Activated naive CD8-positive, alpha-beta T cell treated with anti-CD3 and anti-CD28 coated beads, Interleukin-2, amount 50 U/mL, for 24 hours (primary cell): ENCODE measurements at places on chromosomes 2 and 18.
A peak's percentile ranks its signal among the peaks of the same experiment; 100 is the strongest.

DNA sequence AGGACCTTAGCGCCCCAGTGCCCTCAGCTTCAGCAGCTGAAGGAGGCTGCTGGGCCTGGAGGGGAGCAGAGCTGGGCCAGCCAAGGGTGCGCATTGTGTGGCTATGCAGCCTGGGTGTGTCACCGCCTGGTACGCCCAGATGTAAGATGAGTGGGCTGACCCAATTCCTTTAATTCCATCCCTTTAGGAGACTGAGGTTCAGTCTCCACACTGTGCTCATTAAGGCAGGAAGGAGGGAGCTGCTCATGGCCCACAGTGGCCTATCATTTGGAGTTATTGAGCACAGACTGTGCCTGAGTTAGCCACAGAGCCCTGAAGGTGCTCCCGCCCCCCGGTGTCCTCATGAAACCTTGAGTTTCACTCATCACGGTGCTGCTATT lies 194.1 kb upstream of the GLI2 start:
- H3K4me1 ChIP-seq = peaks cover 2% of the 10 kb centered on the region
- no peak for DNase-seq
- H3K4me3 ChIP-seq = no peak overlapping the region
- peaks cover 3% of the 10 kb centered on the region for H3K27me3 ChIP-seq
- H3K36me3 ChIP-seq = no peaks in the 10 kb centered on the region
- H3K27ac ChIP-seq = no peak overlapping the region

- DNase-seq = no peak
- H3K27me3 ChIP-seq = no peaks in the 10 kb centered on the region
- H3K36me3 ChIP-seq = no peaks in the 10 kb centered on the region
- no peak overlapping the region for H3K4me3 ChIP-seq
Measured at GRCh38 chr2:134014196-134014960, 239.5 kb upstream of the MGAT5 start.

- no peak overlapping the region for H3K27ac ChIP-seq
- DNase-seq = no peak
- H3K36me3 ChIP-seq = no peaks in the 10 kb centered on the region
- H3K4me3 ChIP-seq = no peak overlapping the region
- no peaks in the 10 kb centered on the region for H3K27me3 ChIP-seq
Measured at GRCh38 chr2:22795287-22795866, 589.6 kb upstream of the KLHL29 start.

- H3K4me1 ChIP-seq = no peaks in the 10 kb centered on the region
- no peak overlapping the region for H3K27ac ChIP-seq
- H3K4me3 ChIP-seq = no peak overlapping the region
- DNase-seq = no peak
- H3K27me3 ChIP-seq = peaks cover 4% of the 10 kb centered on the region
- H3K36me3 ChIP-seq = no peaks in the 10 kb centered on the region
Measured at GRCh38 chr18:10371165-10371564, 83.3 kb upstream of the APCDD1 start.

DNA sequence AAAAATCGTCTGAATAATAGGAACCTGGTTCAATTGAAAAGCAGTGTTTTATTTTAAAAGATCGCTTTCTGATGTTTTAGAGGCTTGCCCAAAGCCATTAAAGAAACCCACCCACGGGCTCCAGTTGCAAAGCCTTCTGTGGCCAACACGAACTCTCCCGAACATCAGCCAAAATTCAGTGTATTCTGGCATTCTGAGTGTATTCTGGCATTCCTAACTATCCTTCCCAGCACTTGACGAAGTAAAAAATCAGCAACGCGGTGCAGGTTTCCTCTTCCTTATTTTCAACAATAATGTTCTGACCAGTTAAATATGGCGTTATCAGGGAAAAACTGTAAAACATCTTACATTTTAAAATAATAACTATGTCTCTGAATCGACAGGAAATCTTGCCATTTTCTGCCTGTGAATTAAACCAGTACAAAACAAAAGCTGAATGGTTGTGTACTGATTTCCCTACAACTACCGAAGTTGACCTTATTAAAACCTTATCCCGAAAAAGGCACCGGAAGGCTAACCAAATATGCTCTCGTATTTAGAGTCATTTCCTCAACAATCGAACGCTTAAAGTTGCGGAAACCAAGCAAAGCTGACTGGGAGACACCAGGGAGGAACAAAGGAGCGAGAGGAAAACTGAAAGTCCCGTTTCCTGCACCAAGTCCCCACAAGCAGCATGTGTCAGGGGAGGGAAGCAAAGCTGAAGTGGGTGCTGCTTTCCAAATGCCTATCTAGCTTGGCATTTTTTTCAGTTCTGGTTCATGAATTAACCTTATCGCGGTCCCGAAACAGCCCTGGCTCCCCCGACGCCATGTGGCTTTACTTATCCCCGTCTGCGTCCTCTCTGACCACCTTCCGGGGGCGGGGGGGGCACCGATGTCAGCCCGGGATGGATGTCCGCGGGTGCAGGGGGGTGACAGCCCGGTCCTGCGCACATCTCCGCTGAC lies 44.3 kb downstream of the ZNF516 start:
- H3K4me1 ChIP-seq = peaks cover 59% of the 10 kb centered on the region
- peaks cover 2% of the 10 kb centered on the region for H3K36me3 ChIP-seq
- H3K27me3 ChIP-seq = no peaks in the 10 kb centered on the region
- DNase-seq = peak; percentile 55
- H3K27ac ChIP-seq = peak overlapping the region; percentile 81
- peak overlapping the region; percentile 82 for H3K4me3 ChIP-seq

DNA sequence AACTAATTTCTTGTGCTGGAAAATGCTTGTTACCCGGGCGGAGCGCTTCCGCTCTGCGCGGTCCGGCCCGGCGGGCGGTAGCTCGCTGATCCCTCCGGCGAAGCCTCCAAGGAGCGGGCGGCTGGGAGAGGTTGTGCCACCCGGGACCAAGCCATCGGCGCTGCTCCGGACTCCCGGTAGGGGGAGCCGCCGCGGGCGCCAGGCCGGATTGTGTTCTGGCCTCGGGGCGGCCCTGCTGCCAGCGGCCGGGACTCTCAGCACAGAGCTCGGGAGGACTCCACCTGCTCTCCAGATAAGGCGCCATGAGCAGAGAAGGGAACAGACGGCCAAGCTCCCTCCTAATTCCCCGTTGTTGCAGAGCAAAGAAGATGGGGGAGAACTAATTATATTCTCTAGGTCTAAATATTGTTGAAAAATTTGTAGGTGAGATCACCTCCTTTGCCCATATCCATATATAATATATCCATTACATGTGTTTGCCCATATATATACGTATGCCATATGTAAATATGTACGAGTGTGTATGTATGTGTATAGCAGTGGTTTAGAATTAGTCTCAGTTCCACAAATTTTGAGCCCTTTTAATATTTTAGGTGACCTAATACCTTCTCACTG lies 13.8 kb upstream of the SATB2 start:
- peaks cover 86% of the 10 kb centered on the region for H3K27me3 ChIP-seq
- DNase-seq = peak; percentile 49
- no peaks in the 10 kb centered on the region for H3K36me3 ChIP-seq
- no peak overlapping the region for H3K27ac ChIP-seq
- peaks cover 2% of the 10 kb centered on the region for H3K4me1 ChIP-seq

DNA sequence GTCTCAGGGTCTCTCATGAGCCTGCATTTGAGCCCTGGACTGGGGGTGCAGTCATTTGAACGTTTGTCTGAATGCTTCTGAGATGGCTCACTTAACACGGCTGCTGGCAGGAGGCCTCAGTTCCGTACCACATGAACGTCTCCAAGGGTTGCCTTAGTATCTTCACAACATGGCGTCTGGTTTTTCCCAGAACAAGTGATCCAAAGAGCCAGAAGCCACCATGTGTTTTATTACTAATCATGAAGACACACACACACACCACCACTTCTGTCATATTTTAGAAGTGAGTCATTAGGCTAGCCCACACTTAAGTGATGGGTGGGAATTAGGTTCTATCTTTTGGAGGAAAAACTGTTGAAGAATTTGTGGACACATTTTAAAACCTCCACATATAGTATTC lies 15.0 kb upstream of the MYO1B start:
- peaks cover 3% of the 10 kb centered on the region for H3K4me1 ChIP-seq
- H3K4me3 ChIP-seq = no peak overlapping the region
- H3K36me3 ChIP-seq = no peaks in the 10 kb centered on the region

- DNase-seq = peak; percentile 47
- peaks cover 6% of the 10 kb centered on the region for H3K4me1 ChIP-seq
- H3K27ac ChIP-seq = no peak overlapping the region
- no peaks in the 10 kb centered on the region for H3K36me3 ChIP-seq
Measured at GRCh38 chr18:69469444-69469919, 68.8 kb downstream of the DOK6 start.

GRCh38 chr2:134461511-134461910 lies 207.6 kb downstream of the MGAT5 start:
- no peak overlapping the region for H3K4me3 ChIP-seq
- H3K36me3 ChIP-seq = no peaks in the 10 kb centered on the region
- H3K27me3 ChIP-seq = no peaks in the 10 kb centered on the region
- DNase-seq = no peak

DNA sequence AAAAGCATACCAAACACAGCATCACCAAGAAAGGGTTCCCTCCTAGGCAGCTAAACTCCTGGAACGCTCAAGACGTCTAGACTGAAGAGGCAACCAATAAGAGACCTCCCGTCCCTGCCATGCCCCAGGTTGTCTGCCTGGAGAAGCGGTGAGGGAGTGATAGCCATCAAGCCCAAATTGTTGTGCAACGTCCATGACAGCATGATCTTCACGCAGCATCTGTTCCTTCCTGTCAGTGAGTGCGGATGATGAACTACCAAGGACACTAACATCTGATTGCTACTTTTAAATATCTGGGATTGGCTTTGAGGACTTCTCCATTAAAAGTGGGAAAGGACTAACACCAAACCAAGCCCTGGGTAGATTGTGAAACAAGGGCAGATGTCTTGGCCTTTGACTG lies 149.7 kb downstream of the TXNL1 start:
- no peak overlapping the region for H3K27ac ChIP-seq
- no peaks in the 10 kb centered on the region for H3K4me1 ChIP-seq
- peaks cover 4% of the 10 kb centered on the region for H3K27me3 ChIP-seq
- DNase-seq = no peak
- H3K36me3 ChIP-seq = no peaks in the 10 kb centered on the region

DNA sequence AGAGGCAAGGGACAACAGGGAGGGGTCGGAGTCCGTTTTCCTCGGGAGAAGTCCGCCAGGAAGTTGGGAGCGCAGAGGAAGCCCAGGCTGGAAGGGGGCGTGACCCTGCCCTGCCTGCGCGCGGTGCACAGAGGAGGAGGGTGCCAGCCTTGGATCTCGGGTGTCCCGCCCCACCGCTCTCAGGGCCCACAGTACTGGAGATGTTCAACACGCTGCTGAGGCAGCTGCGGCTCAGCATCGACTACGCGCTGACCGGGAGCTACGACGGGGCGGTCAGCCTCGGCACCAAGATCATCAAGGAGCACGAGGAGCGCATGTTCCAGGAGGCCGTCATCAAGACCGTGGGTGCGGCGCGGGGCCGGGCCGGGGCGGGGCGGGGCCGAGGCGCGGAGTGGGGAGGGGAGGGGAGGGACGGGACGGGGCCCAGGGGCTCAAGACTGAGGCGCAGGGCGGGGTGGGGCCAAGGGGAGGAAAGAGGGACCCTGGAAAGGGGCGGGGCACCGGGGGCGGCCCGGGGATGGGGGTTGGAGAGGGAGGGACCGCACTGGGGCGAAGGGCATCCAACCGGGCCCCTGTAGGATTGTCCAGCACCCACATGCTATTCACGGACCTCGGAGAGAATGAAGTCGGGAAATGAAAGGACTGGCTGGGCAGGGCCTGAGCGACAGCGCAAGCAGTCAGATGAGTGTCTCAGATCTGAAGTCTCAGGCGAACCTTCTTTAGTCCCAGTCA lies 36.6 kb downstream of the POMC start:
- H3K36me3 ChIP-seq = no peaks in the 10 kb centered on the region
- H3K4me1 ChIP-seq = peaks cover 11% of the 10 kb centered on the region
- H3K4me3 ChIP-seq = peak overlapping the region; percentile 56
- H3K27me3 ChIP-seq = peaks cover 51% of the 10 kb centered on the region
- DNase-seq = peak; percentile 9

- H3K27me3 ChIP-seq = peaks cover 6% of the 10 kb centered on the region
- DNase-seq = no peak
- peaks cover 2% of the 10 kb centered on the region for H3K36me3 ChIP-seq
- no peak overlapping the region for H3K27ac ChIP-seq
- no peak overlapping the region for H3K4me3 ChIP-seq
Measured at GRCh38 chr2:230947235-230947576, 22.2 kb upstream of the GPR55 start.

DNA sequence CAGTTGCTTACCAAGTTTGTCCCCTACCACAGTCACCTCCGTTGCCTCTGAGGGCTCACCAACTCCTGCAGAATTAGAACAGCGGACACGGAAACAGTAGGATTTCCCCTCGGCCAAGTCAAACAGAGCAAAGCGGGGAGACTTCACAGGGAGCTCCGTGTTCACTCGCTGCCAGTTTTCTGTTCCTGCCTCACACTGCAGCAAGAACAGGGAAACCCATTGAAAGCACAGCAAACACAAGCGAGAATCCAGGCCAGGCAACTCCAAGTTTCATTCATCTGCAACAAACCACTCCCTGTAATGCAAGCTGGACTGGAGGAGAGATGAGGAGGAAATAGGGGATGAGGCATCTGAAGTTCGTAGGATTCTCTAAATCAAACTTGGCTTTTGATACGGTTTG lies 84.2 kb downstream of the MYOM1 start:
- no peaks in the 10 kb centered on the region for H3K27me3 ChIP-seq
- no peak overlapping the region for H3K27ac ChIP-seq
- H3K4me3 ChIP-seq = no peak overlapping the region
- H3K4me1 ChIP-seq = no peaks in the 10 kb centered on the region

GRCh38 chr2:1584691-1585485 lies 159.4 kb downstream of the PXDN start:
- peaks cover 10% of the 10 kb centered on the region for H3K27me3 ChIP-seq
- no peak overlapping the region for H3K27ac ChIP-seq
- DNase-seq = no peak
- no peak overlapping the region for H3K4me3 ChIP-seq

- no peak overlapping the region for H3K4me3 ChIP-seq
- H3K27me3 ChIP-seq = peaks cover 6% of the 10 kb centered on the region
- no peaks in the 10 kb centered on the region for H3K4me1 ChIP-seq
- H3K27ac ChIP-seq = no peak overlapping the region
Measured at GRCh38 chr2:149185942-149186490, 144.4 kb upstream of the LYPD6 start.

DNA sequence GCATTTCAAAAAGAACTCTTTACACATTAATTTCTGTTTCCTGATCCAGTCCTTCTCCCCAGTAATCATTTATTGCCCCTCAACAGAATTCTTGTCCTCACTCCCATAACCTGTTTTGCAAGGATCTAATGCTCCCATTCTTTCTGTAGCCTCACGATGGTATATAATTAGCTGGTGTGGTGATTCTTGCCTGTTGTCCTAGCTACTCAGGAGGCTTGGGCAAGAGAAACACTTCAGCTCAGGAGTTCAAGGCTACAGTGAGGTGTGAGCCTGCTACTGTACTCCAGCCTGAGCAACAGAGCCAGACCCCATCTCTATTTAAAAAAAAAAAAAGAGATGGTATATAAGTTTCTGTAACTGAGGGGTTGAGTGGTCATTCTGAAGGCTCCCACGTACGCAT lies 7.7 kb upstream of the TRAPPC8 start:
- no peak for DNase-seq
- no peaks in the 10 kb centered on the region for H3K36me3 ChIP-seq
- no peak overlapping the region for H3K4me3 ChIP-seq

- H3K4me3 ChIP-seq = no peak overlapping the region
- no peak overlapping the region for H3K27ac ChIP-seq
- DNase-seq = no peak
- H3K27me3 ChIP-seq = no peaks in the 10 kb centered on the region
Measured at GRCh38 chr2:79638954-79639353, 126.1 kb downstream of the CTNNA2 start.
